ENCODE measurements at places on chromosomes 4 and X.

- DNase-seq = no peak
These were observed 154.9 kb upstream of the NUDT6 start for GRCh38 chr4:123077330-123077729.

DNA sequence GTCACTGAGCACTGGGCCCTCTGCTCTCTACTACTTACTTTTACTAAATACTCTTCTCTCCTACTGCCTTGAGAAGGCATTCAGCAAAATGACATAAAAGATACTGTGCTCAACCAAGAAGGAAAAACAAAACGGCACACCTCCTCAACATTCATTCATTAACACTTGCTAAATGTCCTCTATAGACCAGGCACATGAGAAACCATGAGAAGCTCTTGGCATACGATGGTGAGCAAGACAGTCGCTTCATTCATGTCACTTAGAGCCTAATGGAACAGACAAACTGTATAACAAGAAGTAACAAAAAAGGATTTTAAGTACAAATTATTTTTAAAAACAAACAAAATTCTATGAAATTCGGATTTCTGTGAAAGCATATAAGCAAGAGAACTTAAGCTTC lies 38.7 kb downstream of the COL25A1 start:
- no peak for DNase-seq

DNA sequence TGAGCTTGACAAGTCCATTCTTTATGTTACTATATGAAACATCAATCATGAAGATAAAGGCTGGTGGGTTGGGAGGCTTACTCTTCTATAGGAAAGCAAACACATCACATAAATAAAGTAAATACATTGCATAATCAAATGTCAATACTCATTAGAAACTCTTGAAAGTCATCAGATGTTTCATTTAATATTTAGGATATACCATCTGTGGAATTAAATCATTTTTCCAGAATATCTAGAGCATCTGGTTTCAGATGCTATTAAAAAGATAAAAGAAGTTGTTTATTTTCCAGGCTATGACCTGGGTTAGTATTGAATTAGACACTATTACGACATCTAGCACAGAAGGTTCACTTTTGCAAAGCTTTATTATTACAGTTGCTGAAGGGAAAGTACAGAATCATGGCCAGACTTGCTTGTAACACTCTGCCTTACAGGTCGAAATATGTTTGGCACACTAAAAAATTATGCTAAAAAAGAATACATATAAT lies 72.6 kb downstream of the METTL14 start:
- DNase-seq = no peak

DNA sequence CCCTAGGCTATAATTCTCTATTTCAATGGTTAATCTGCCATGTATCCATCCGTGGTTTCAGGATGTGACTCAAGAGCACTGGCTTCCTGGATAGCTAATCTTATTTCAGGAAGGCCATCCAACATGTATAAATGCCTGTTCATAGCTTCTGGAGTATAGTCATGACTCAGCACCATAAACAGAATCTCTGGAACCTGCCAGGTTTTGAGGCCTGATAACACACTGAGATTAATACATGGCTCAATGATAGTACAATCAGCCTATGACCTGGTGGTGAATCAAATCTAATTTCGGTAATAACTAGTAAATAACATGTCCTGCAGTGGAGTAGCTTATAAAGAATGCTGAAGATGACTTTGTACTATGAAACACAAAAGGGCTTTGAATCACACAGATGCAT lies 5.7 kb upstream of the IL13RA2 start:
- no peak for DNase-seq

DNA sequence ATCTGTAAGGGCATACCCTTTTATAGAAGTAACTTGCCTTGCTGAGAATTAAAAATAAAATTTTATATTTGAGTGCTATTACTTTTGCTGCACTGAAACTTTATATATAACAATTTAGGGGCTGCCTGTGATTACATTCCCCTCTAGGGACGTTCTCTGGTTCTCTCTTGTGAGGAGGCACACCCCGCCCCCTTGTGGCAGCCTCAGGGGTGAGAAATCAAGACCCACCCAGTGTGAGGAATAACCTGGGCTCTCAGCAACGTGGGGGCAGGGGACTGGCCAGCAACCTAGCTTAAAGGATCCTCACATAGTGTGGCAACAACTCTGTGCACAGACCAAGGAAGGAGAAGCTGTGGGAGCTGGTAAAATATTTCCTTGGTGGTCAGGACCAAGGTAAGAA lies 43.7 kb downstream of the MAGEA9 start:
- DNase-seq = peak; percentile 26

GRCh38 chrX:153851981-153852380 lies 21.6 kb upstream of the PDZD4 start:
- DNase-seq = no peak

DNA sequence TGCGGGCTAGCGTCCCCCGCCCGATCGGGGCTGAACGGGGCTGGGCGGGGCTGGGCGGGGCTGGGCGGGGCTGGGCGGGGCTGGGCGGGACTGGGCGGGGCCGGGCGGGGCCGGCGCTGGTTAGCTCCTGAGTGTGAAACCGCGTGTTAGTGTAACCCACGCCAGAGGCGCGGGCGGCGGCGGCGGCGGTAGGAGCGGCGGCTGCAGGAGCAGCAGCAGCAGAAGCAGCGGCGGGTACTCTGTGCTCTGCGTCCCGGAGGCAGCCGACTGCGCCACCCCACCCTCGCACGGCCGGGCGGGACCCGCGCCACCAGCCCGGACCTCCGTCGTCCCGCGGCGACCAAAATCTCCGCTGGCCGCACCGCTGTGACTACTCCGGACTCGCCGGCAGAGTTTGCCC lies 128.1 kb downstream of the LAS1L start:
- DNase-seq = no peak

DNA sequence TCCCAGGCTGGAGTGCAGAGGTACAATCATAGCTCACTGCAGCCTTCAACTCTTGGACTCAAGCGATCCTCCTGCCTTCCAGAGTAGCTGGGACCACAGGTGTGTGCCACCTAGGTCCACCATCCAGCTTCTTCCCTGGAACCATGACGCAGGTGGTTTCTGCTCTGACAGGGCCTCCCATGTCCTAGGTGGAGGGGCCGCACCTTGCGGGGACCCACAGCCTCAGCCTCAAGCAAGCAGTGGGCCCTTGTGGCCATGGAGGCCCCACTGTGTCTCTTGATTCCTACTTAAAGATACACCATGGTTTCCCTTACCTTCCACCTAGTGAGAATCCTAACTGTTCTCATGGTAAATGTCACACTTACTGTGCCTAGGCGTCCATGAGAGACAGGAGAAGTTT lies 6.9 kb upstream of the GPR78 start:
- DNase-seq = no peak

DNA sequence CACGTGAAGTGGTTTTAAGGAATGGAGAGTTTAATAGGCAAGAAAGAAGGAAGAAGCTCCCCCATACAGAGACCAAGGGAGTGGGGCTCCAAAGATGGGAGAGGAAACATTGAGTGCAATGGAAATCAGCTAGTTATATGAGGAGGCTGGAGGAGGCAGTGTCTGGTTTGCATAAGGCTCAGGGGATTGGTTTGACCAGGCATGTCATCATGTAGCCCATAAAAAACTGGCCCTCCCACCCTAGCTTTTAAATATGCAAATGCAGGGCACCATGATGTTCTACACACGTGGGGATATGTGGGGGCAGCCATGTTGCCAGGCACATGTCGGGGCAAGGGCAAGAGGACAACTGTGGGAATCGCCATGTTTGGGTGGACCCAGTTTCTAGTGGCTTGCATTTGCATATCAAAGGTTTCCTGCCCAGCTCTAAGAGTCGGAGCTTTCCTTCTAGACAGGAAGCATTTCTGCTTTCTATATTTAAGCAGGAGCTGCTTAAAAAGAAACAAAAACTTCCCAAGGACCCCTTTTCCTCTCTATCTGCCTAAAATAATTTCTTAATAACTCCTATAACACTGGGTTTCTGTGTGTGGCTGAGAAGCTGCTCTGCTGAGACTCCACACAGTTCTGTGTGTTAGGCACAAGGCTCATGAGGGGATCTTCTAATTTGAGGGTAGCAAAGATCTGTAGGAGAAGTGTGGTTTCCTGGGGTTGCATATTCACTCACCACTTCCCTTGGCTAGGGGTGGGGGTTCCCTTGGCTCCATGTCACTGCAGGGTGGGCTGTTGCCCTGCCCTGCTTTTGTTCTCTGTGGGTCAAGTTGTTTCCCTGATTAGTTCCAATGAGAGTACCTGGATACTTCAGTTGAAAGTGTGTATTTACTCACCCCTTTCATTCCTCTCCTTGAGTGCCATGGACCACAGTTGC lies 113.5 kb downstream of the VSIG4 start:
- DNase-seq = no peak

DNA sequence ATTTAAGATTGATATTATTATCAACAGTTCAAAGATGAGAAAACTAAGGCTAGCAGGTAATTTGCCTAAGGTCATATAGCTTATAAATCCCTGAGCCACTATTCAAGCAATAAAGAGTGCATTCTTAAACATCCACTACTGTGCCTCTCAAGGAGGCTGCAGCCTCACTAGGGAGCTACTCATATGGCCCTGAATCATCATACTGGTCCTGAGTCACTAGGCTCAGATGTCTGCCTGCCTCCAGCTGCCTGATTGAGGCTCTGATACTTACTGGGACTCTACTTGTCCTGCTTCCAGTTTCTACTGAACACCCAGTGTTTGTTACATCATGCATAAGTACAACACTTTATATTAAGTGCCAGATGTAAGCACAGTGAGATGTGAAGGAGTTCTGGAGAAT lies 110.7 kb downstream of the AASDH start:
- DNase-seq = no peak

GRCh38 chr4:35151816-35152572 lies 1092.3 kb downstream of the ARAP2 start:
- no peak for DNase-seq

GRCh38 chr4:88747351-88747750 lies 49.7 kb upstream of the NAP1L5 start:
- no peak for DNase-seq

- no peak for DNase-seq
These were observed 172.9 kb downstream of the AFAP1 start for GRCh38 chr4:7766661-7767345.

- DNase-seq = peak; percentile 54
These were observed 9.1 kb downstream of the NSG1 start for GRCh38 chr4:4395849-4396627.

DNA sequence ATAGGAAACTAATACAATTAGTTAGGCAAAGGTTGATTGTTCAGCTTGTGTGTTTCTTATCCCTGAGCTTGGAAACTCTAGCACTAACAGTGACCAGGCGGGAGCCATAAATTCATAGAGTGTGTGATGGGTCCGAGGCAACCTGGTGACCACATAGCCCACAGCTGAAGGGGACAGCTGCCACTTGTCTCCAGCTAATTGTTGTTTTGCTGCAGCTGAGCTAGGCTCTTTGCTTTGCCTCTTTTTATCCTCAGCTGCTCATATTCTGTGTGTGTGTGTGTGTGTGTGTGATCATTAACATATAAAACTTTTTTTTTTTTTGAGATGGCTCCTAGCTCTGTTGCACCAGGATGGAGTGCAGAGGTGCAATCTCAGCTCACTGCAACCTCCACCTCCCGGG lies 53.2 kb downstream of the DOCK11 start:
- no peak for DNase-seq

DNA sequence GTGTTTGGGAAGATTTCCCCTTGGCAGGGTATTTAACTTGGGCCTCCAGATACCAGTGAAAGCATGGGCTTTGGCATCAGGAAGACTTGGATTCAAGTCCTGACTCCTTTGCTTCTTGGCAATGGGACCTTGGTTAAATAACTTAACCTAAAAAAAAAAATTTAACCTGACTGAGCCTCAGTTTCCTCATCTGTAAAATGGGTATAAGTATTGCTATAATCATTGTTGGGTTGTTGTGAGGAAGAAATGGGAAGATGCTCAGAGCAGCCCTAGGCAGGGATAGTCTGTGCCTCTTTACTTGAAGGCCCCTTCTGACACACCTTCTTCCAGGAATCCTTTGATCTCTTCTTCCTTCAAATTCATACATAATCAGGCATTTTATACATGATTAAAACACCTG lies 70.3 kb downstream of the ZCCHC12 start:
- no peak for DNase-seq

GRCh38 chr4:4443821-4444220 lies 56.9 kb downstream of the NSG1 start:
- no peak for DNase-seq

- DNase-seq = no peak
These were observed 295.2 kb upstream of the AGA start for GRCh38 chr4:177737387-177737940.

DNA sequence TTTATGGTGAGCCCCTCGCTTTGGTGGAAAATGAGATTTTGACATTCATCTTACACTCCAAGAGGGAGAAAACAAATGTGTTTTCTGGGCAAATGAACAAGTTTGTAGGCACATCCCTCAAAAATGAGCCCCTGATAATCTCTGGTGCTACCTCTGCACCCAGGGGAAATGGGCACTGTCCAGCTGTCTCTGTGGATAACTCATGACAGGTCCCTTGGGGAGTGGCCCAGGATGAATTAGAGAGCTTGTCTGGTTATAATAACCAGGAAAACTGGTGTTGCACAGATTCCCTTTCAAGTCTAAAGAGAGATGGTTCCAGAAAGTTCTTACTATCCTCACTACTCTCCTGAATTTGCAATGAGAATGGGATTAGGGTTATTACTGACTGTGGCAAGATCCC lies 7.5 kb downstream of the RASL11B start:
- DNase-seq = no peak

GRCh38 chr4:25861280-25861950 lies 1.4 kb downstream of the SEL1L3 start:
- no peak for DNase-seq

- peak; percentile 62 for DNase-seq
These were observed 63.6 kb downstream of the ASB9 start for GRCh38 chrX:15206306-15206705.

GRCh38 chrX:149433051-149433450 lies 72.1 kb downstream of the IDS start:
- DNase-seq = no peak

GRCh38 chr4:55588160-55588559 lies 3.9 kb downstream of the PDCL2 start:
- DNase-seq = no peak

DNA sequence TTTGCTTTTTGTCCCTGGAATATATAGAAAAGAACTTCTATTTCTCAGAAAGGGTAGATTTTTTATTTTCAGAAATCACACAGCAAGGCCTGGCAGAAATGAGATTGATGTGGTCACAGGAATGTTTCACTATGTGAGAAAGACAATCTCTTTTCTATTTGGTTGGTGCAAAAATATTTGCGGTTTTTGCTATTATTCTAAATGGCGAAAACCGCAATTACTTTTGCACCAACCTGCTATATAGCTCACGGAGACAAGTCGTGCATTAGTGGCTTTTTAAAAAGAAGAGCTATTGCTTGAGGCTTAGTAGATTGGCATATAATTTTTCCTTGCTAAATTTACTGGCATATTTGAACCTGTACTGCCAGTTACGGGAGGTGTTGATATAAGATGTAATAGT lies 100.4 kb downstream of the ITM2A start:
- DNase-seq = no peak

All from NCI-H2171 treated with DMSO at 0.1 percent for 48 hours (cell line).